ENCODE measurements at places on chromosomes 2 and 18.
A peak's percentile ranks its signal among the peaks of the same experiment; 100 is the strongest.

DNA sequence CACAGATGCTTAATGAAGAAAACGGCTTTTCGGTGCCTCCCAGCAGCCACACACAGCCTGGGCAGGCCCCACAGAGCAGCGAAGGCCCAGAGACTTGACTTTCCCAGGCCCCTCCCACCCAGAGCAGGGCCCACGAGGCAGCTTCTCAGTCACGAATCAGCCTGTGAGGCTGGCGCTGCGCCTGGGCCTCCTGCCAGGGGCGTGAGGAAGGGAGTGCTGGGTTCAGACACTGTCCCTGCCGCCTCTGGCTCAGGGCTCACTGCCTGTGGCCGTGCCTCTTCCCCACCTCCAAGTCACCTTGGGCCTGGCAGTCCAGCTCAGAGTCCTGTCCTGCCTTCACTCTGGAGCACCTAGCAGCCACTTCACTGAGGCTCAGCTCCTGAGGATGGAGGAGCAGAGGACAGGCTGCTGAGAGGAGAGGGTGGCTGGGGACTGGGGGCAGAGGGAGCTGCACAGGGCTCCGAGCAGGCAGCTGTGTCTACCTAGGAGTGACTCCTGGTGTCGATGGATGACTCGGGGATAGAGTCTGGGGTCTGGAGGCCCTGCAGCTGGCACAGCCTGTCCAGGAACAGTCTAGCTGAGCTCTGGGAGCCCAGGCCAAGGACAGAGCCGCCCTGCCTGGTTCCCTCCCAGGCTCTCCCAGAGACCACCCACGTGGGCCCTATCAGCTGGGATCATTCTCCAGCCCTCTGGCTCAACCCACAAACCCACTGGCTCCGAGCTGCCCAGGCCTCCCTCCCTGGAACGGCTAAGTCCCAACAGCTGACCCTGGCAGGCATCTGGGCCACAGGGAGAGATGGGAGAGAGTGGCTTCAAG, 36.4 kb upstream of the FOSL2 start:
- peak; percentile 77 for DNase-seq

- no peak for DNase-seq
These were observed 14.7 kb upstream of the RAB1A start for GRCh38 chr2:65144571-65144970.

- DNase-seq: no peak
These were observed 31.0 kb downstream of the CYBRD1 start for GRCh38 chr2:171553236-171553635.

GRCh38 chr2:167827352-167828097, 419.9 kb downstream of the STK39 start:
- no peak for DNase-seq

DNA sequence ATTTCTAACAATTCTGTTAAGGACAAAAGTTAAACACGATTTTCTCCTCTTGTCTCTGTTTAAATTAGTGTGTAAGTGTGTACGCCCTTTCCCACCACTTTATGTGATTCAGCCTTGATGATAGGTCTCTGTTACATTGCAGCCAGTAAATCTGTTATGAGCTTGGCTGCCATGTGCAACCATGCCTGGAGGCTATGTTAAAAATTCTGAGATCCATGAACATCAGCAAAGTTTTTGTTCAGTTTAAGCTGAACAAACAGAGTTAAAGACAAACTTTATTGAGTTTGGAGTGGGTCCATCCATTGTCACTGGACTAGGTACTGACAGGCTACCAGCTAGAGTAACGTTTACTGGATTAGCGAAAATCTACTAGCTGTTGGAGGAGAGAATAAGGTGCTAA, 110.4 kb downstream of the NCKAP5 start:
- DNase-seq: no peak

- DNase-seq: no peak
These were observed 25.8 kb downstream of the TBC1D8 start for GRCh38 chr2:101125374-101125773.

DNA sequence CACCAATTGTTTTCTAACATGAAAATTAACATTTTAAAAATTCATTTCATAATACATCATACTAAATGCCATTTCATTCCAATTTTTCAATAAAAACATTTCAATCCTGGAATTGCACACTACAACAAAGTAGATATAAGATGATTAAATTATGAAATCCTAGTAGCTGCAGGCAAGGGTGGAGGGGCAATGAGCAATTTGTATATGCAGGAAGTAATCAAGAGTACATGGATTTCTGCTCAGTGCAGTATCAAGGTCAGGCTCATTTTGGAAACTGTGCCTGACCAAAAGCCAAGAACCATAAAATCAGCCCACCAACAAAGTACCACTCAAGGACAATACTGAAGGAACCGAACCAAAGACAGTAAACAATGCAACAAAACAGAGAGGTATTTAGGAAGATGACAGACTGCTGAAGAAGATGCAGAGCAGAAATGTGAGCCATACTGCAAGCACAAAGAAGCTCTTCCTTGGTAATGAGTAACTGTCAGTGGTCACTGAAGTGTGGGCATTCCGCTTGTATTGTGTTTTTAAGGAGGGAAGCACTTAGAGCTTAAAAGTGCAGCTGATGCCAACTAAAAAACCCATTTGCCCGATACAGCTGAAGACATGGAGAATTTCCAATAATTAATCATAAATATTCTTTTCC, 34.5 kb upstream of the DSEL start:
- no peak for DNase-seq

DNA sequence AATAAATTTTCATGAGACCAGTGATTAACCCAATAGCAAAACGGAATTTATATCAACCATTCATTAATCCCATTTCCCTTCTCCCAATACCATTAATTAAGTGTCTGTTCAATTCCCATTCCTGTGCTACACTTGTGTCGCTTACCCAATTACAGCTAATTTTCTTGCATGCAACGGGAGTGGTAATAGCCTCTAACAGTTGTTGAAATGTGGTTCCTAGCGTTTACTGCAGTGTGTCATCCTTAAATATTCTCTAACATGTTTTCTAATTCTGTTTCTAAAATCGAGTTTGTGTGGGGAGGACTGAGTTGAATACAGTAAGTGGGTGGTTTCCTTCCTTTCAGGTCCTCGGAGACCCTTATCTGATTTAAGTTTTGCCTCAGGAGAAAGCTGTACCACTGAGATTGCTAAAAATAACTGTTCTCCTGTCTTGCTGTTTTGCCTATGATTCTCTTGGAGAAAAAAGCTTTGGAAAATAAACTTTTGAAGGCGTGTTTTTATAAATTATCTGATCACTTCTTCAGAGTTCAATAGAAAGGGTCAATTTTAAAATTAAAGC, 59.3 kb upstream of the LRRTM1 start:
- DNase-seq: no peak

GRCh38 chr2:24568551-24568950, 77.5 kb downstream of the NCOA1 start:
- no peak for DNase-seq

DNA sequence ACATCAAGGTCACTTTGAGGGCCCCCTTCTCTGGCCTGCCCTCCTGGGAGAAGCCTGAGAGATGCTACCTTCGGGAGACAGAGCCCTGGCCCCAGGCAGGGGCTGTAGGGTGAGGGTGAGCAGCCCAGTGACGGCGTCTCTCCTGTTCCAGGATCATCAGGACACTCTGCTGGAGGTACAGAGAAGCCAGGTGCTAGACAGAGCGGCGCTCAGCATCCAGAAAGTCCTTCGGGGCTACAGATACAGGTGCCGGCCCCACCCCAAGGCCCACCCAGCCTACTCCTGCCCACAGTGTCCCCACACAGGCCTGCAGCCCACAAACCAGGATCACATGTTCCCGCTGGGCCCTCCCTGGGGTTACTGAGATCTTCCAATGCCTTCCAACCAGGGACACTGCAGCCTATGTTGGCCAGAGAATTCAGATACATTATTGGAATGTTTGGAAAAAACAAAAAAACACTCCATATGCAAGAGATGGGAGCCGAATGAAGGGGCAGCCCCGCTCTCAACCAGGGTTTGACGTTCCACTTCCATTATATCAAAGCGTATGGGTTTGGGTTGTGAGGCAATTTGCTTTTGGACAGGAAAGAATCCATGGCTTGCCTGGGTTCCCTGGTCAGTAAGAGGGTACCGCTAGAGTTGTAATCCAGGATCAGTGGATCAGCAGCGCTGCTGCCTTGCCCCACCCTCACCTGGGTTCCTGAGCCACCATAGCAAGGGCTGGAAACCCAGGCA, 49.5 kb upstream of the GPR17 start:
- DNase-seq: no peak

DNA sequence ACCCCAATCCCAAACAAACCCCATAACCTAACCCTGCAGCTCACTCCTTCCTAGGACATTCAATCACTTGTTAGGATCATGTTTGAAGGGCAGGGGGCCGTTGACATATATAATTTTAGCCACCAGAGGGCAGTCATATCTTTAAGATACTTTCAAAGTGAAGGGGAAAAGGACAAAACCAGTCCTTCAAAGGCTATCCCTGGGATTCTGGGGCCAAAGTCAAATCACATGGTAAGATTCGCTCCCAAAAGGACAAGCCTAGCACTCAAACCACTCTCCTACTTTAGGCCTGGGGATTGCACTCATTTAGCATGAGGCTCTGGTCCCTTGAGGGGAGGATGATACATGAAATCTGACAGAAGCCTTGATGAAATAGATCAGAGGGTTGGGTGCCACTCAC, 44.6 kb downstream of the HAUS1 start:
- DNase-seq: peak; percentile 70

GRCh38 chr2:233021771-233022170, 8.7 kb upstream of the NGEF start:
- DNase-seq: no peak

- DNase-seq: no peak
These were observed 228.6 kb downstream of the TNS1 start for GRCh38 chr2:217774232-217774631.

DNA sequence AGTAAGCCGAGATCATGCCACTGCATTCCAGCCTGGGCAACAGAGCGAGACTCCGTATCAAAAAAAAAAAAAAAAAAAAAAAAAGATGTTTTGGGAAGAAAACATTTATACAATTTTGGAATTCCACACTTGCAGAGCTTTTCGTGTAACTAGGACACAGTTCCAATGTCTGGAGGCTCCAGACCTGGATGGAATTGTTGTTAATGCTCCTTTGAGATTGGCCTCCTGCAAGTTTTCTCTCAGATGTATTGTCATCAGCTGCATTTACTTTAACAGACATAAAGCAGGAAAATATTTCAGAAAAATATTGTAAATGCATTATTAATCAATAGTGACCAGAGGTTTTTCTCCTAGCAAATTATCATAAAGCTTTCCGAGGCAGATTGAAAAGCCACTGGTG, 124.1 kb downstream of the RBM43 start:
- no peak for DNase-seq

DNA sequence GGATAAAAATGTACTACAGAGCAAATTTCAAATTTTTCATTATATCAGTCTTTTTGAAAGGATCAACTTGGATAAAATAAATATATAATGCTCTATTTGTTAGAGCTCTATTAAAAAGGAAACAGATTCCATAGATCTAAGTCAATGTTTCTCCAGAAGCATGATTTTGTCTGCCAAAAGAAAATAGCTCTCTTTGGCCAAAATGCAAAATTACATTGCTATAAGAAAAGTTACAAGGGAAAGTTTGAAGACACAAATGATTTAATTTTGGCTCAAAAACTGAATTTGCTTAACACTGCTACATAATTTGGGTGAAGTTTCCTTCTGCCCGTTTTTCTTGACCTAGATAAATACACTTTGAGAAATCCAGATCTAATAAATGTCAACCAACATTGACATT, 15.7 kb downstream of the C2orf69 start:
- no peak for DNase-seq

DNA sequence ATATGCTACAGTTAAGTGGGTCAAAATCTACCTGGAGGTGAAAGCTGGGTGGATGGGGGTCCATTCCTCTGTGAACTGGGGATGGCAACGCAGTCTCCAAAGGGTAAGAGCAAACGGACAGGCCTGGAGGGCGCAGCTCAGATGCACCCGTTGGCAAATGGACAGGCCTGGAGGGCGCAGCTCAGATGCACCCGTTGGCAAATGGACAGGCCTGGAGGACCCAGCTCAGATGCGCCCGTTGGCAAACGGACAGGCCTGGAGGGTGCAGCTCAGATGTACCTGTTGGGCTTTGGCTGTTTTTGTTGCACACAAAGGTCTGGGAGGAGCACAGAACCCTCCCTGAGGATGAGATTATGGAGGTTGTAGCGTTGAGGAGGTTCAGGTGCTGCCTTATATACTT, 33.7 kb downstream of the RBFA start:
- no peak for DNase-seq

GRCh38 chr2:223101340-223102039, 49.5 kb downstream of the KCNE4 start:
- DNase-seq: peak; percentile 13

DNA sequence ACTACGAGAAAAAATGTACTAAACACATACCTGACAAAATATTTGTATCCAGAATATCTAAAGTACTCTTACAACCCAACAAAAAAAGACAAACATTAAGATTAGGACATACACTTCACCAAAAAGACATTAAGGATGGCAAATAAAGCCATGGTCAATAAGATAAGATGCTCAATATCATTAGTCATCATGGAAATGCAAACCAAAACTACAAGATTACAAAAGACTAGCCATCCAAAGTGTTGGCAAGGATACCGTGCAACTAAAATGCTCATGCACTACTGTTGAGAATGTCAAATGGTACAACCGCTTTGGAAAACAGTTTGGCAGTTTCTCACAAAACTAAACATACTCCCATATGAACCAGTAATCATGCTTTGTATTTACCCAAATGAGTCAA, 29.7 kb downstream of the MAP3K2 start:
- DNase-seq: no peak

- peak; percentile 70 for DNase-seq
These were observed 64.0 kb upstream of the ZNF516 start for GRCh38 chr18:76558881-76559667.

DNA sequence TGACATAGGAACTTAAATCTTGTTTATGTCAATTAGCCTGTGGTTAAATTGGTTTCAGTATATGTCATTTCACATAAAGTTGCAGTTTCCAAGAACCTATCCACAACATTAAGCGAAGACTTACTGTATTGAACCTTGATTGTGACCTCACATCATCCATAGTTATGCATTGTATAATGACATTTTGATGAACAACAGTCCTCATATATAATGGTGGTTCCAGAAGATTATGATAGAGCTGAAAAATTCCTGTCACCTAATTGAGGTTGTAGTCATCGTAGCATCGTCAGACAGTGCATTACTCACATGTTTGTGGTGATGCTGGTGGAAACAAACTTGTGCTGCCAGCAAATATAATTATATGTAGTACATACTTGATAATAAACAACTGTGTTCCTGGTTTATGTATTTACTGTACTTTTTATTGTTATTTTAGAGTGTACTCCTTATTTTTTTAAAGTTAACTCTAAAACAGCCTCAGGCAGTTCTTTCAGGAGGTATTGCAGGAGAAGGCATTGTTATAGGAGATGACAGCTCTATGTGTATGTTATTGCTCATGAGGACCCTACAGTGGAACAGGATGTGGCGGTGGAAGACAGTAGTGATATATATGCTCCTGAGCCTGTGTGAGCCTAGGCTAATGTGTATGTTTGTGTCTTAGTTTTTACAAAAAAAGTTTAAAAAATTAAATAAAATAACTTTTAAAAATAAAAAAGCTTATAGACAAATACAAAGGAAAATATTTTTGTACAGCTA, 56.6 kb downstream of the UBE2E3 start:
- no peak for DNase-seq

All from suppressor macrophage treated with lipopolysaccharide for 4 hours (primary cell).